Left ventricle myocardium inferior (tissue), 1 donor: ENCODE measurements at places on chromosomes 12 and 14. TPM values are rescaled to one million over a fixed set of nuclear protein-coding genes. Genes with fewer than 3 reads are reported as not detected.

ASB8 gene
- total RNA-seq = 80.3 TPM

SLC6A12 gene
- total RNA-seq = 1.2 TPM

EPYC gene
- not detected for total RNA-seq

- no peaks in the 10 kb centered on the region for H3K27me3 ChIP-seq
- H3K36me3 ChIP-seq = no peaks in the 10 kb centered on the region
- no peak overlapping the region for H3K4me3 ChIP-seq
- H3K27ac ChIP-seq = no peak overlapping the region
- DNase-seq = no peak
Measured at GRCh38 chr14:70794294-70794693, 15.0 kb downstream of the MAP3K9 start.

DNA sequence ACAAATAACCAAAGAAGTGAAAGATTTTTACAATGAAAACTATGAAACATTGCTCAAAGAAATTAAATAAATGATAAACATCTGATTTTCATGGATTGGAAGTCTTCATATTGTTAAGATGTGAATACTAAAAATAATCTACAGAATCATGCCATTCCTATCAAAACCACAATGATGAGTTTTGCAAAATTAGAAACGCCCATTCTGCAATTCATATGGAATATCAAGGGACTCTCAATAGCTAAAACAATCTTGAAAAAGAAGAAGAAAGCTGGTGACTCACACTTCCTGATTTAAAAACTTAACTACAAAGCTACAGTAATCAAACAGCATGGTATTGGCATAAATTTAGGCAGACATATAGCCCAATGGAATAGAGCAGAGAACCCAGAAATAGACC is 40.2 kb upstream of the CCT2 start:
- no peaks in the 10 kb centered on the region for H3K4me1 ChIP-seq
- no peak overlapping the region for H3K4me3 ChIP-seq
- no peak for DNase-seq
- H3K27me3 ChIP-seq = no peaks in the 10 kb centered on the region

GRCh38 chr14:83764656-83765599 is 1765.0 kb upstream of the FLRT2 start:
- H3K36me3 ChIP-seq = no peaks in the 10 kb centered on the region
- no peak overlapping the region for H3K27ac ChIP-seq
- H3K4me1 ChIP-seq = no peaks in the 10 kb centered on the region
- no peaks in the 10 kb centered on the region for H3K27me3 ChIP-seq
- no peak for DNase-seq
- H3K4me3 ChIP-seq = no peak overlapping the region
